ENCODE measurements at places on chromosomes 5 and 9.

GRCh38 chr5:37840053-37841034 lies 503 bp upstream of the GDNF start:
- peak; percentile 77 for DNase-seq

- peak; percentile 72 for DNase-seq
Measured at GRCh38 chr5:92002721-92003274, 619.7 kb upstream of the ARRDC3 start.

DNA sequence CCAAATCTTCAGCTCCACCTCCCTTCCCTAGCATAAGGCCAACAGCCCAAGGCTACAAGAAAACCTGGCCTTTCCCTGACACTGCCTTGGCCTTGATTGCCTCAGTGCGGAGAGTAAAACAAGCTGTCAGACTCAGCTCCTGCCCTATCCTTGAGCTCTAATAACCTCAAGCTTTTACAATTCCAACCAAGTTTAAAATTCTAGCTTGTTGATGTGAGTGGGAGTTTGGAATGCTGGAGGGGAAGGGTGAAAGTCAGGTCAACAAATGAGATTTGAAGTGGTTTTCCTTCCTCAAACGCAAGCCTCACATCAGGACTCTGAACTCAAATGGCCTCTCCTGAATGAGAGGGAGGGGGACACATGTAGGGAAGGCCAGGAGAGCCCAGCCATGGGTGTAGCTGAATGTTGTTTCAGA lies 197.0 kb upstream of the VLDLR start:
- DNase-seq: no peak

DNA sequence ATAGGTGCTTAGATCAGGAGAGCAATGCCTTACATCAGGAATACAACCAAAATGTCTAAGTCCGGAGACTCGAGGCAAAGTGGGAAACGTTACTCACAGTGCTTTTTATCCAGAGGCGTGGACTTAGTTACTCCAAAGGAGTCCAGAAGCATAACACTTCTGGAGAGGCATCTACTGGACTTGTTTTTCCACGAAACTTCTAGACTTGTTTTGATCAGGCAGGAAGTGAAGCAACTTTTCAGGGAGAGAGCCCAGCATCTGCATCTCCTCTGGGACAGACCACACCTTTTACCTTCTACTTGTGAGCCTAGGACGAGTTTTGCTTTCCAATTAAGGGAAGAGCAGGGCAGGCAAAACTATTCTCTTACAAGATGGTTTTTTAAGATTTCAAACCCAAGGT lies 1.2 kb upstream of the TJP2 start:
- DNase-seq: no peak

- DNase-seq: peak; percentile 80
Measured at GRCh38 chr5:10635257-10635866, 71.5 kb downstream of the ANKRD33B start.

DNA sequence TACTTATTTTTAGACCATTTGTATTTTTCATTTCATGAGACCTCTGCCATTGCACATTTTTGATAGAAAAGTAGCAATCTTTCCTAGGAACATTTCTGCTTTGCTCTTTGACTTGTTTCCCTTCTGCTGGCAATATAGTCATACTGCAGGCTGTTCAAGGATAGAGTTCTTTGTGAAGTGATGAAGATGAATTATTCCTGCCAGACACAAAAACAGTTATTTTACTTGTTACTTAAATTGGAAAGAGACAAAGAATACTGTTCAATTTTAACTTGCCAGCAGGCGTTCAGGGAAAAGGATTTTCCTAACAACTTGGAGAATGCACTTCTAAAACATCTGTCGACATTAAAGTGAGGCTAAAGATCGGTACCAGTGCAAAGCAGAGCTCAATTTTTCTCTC lies 251.7 kb upstream of the ACTBL2 start:
- no peak for DNase-seq

- peak; percentile 43 for DNase-seq
Measured at GRCh38 chr5:87127956-87128687, 139.6 kb upstream of the RASA1 start.

- DNase-seq: no peak
Measured at GRCh38 chr9:9914174-9914573, 698.6 kb downstream of the PTPRD start.

DNA sequence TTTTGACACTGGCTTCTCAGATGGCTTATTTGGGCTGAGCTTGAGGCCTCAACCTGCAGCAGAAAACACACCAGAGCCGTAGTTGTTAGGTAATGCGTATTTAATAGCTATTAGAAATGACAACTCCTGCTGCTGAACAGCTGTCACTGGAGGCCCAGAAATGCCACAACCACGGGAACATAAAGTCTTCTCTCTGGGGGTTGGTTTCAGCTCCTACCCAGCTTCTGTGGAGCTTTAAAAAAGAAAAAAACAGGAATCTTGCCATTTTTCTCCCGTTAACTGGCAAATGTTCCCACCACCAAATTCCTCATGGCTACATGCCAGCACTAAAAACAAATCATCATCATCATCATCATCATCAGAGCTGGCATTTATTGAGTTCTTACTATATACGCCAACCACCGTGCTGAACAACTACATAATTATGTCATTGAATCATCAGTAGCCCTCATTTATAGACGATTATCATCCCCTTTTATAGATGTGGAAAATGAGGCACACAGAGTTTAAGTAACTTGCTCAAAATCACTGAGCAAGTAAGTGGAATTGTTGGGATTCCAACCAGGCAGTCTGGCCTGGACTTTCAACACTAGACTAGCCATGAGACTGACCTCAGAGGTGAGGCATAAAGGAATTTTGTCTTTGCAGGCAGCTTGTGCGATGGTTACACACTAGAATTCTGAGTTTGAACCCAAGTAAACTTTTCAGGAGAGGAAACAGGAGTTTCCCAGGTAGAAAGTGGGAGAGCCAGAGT lies 185.3 kb upstream of the WWC1 start:
- peak; percentile 20 for DNase-seq

DNA sequence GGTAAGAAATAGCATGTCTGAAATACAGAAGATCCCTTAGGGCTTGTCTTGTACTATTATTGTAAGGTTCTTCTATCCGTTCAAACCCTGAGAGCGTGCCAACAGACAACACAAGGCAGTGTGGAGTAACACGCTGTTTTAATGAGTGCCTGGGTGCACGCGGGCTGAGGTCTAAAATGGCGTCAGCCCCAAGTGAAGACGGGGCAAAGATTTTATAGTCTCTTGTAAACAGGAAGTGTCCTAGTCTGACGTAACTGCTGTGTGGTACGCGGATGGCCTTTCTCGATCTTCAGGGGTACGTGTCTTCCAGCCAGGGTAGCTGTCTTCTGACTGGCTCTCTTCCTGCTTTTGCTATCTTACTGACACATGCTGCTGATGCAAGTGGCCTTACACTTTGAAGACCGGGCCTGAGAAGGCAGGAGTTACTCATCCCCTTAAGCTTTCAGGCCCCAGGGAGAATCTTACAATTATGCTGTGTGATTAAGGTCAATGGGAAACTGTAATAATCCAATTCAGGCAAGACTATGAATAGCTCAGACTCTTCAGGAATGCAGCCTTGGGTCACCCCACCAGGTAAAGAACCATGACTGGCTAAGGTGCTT lies 1812.0 kb upstream of the CDH9 start:
- DNase-seq: no peak

DNA sequence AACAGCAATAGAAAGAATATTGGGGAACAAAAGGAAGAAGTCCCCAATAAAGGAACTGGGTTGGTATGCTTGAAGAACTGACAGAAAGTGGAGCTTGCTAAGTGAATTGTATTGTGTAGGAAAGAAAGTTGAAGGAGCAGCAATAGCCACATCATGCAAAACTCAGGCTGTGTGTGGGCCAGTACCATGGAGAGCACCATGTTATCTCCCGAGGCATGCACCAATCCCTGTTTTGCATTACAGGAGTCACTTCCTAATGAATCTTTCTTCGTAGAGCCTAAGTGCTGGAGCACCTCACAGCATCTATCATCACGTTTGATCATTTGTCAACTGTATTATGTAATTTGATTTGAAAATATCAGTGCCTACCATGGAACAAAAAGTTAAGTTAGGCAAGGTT lies 137.7 kb upstream of the NMUR2 start:
- no peak for DNase-seq

DNA sequence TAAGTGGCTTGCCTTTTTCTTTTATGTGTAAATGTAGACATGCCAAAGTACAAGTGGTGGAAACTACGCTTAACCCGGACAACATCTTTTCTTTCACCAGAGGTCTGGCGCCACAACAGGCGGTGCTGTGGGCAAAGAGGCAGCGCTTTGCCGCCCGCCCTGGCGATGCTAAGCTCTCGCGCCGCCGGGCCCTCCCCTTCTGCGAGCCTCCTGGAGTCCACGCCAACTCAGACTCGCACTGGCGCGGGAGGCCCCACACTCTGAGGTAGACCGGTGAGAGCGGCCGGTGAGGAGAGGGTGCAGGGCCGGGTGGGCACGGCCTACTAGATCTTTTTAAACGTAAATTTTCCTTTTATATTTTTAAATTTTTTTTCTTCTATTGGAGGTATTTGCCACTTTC lies 2253.1 kb upstream of the C9orf72 start:
- DNase-seq: no peak

DNA sequence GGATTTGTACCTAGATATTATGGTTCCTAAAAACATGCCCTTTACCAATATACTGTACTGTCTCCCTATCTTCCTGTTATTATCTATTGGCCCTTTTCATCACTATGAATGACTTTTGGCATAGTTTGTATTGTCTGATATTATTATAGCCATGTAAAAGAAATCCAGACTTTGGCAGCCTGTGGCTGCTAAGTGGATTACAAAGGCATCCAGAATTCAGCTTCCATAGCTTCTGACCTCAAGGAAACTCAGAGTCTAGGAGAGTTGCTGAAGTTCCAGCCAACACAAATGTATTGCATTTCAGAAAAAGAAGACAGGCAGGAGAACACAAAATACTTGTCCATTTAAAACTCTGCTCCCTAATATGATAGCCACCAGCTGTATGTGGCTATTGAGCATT lies 319.2 kb upstream of the MPDZ start:
- no peak for DNase-seq

- no peak for DNase-seq
Measured at GRCh38 chr5:41118177-41118576, 47.0 kb upstream of the MROH2B start.

GRCh38 chr9:130137641-130138081 lies 34.5 kb upstream of the NCS1 start:
- DNase-seq: no peak

- peak; percentile 46 for DNase-seq
Measured at GRCh38 chr9:113215132-113215531, 5.9 kb downstream of the FKBP15 start.

GRCh38 chr5:172944741-172945140 lies 14.5 kb upstream of the RPL26L1 start:
- peak; percentile 26 for DNase-seq

Data from IMR-90 (cell line).